Dorsolateral prefrontal cortex (tissue), 122 donors: ENCODE measurements at places on chromosomes 11 and 22.

- DNase-seq: no peak
Observed at GRCh38 chr11:60511393-60511792, 3.8 kb upstream of the MS4A13 start.

DNA sequence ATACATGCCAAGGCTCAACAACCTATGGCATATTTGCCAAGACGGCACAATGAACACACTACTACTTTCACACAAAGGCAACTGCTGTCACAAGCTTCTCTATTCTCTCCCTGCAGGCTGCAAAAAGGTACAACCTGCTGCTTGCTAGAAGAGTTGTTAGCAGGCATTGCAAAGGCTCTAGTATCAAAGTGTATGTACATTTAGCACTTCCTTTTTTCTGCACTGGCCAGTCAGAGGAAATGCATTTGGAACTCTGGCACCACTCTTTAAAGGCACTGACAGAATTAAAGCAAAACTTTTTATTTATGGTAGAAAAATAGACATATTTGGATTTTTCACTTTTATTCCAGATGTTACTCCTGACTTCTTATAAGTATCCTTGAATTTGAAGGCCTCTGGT, 125.9 kb downstream of the CWF19L2 start:
- no peak for DNase-seq

DNA sequence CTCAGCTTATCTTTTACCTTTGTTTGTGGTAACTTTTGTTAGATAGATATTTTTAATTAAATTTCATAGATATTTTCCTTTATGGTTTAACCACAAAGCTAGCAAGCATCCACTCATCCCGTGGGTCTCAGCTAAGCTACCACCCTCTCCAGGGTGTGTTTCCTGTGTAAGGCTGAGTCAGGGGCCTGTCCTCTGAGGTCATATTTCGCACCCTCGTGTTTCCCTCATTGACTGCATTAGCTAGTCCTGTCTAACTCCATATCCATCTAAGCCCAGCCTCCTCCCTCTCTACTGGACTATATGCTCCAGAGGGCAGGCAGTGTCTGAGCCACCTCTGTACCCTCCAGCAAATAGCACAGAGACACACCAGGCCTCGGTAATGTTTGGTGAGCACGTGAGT, 16.7 kb downstream of the XRRA1 start:
- no peak for DNase-seq

DNA sequence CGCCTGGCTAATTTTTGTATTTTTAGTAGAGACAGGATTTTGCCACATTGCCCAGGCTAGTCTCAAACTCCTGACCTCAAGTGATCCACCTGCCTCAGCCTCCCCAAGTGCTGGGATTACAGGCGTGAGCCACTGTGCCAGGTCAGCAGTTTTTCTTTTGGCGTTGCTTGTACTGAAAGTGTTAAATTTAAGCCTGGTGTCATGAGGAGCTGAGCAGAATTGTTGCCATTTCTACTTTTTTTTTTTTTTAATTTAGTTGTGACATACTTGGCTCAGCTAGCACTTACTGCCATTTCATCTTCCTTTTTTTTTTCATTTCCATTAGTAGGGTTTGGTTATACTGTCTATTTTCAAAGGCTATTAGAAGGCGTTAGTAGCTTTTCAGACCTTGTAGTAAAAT, 10.7 kb downstream of the TAB1 start:
- no peak for DNase-seq

- no peak for DNase-seq
Observed at GRCh38 chr11:102513869-102514268, 16.7 kb downstream of the MMP7 start.

- DNase-seq: no peak
Observed at GRCh38 chr11:44596525-44597276, 31.2 kb downstream of the CD82 start.

DNA sequence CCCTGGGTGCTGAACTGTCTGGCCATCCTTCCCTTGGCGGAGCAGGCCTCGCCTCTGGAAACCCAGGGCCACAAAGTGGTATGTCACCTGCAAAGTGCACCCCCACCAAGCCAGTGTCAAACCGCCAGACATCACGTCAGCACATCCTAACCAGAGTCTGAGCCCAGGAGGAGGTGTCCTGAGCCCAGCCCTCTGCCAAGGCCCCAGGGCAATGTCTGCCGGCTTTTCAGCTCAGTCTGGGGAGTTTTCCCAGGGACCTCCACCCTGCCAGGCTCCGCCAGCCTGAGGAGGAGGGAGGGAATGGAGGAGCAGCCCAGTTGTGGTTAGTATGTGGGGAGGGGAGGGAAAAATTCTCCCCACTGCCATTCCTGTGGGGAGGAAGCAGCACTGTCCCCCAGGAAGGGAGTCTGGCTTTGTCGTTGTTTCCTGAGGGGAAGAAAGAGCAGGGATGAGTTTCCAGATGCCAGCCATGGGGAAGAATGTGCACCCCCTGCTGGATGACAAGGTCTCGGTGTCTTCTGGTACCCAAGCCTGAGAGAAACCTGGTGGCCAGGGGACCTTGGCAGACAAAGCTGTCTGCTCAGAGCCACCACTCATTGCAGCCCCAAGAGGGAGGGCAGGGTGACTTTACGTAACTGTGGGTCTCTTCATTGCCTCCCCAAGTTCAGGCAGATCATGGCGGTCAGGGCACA, 81.4 kb upstream of the CD82 start:
- DNase-seq: no peak

DNA sequence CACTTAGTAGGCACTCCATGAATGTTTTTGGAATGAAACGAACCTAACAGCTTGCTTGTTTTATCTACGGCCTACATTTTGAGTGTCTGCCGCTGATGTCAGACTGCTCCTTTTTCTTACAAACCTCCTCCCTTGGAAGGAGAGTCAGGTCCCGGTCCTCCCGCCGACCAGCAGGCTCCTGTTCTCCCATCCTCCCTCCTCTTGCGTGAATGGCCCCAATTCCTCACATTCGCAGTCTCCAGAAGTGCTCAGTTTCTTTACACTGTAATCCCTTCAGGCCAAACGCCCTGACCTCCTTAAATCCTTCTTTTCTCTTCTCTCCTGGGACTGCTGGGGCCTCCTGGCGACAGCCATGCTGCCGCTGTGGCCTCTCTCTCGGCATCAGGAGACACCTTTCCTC, 82.6 kb upstream of the CSNK2A3 start:
- no peak for DNase-seq

DNA sequence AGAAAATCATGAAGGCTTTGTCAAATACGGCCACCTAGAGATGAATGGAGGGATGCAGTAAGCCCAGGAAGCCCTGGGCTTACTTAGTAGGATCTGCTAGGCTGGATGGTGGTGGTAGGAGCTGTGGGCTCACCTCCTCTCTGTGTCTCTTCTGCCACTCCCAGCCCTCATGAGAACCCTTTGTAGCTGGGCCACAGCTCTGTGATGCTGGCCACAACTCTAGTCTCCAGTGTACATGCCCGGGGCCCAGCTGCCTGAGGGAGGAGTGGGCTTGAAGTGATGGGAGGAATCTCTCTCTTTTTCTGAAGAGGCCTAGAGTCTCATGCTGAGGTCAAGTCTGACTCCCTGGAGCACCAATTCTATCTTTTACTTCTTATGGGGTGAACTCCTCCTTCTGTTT, 32.4 kb upstream of the SYT13 start:
- no peak for DNase-seq

DNA sequence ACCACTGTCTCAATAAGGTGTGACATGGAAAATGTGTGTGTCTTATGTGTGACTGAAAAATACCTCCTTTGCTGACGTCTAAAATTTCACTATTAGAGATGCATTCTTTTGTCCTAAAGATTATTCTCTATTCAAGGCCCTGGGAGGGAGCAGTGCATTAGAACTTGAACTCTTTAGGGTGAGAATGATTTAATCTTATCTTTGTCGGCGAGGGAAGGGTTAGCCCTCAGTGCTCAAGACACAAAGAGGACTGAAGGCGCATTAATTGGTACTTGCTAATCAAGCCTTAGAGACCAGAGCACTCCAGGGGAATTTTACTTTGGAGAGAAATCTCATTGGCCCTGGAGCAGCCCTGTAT, 29.8 kb upstream of the PLET1 start:
- no peak for DNase-seq

GRCh38 chr11:124109377-124109776, 5.9 kb upstream of the VWA5A start:
- DNase-seq: no peak

GRCh38 chr11:127574478-127574877, 573.9 kb upstream of the KIRREL3 start:
- DNase-seq: no peak

DNA sequence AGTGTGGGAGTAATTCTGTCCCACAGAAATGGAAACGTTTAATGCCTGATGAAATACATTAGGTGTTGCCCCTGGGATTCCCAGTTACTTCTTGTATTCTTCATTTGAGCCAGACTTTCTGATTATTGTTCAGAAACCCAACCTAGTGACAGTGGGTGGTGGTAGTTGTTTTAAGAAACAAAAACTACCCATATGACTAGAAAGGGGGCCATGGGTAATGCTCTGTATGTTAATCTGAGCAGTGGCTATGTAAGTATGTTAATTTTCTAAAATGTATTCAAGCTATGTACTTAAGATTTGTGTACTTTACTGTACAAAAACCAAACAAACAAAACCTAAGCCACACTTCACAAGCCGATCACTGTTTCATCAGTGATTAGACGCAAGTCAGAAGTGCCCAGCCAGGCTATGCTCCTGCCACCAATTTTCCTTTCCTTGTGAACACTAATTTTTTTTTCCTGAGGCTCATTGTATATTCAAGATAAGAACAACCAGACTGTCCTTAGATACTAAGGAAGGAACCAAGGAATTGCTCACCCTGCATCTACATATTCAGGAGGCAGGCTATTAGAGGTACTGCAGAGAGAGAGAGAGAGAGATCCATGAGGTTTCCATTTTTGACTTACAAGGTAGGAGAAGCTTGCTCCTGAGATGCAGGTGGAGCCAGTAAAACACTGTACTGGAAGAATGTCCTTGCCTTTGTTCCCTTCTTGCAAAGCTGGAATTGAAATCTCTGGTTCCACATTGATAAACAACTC, 122.7 kb downstream of the DBX1 start:
- DNase-seq: no peak

DNA sequence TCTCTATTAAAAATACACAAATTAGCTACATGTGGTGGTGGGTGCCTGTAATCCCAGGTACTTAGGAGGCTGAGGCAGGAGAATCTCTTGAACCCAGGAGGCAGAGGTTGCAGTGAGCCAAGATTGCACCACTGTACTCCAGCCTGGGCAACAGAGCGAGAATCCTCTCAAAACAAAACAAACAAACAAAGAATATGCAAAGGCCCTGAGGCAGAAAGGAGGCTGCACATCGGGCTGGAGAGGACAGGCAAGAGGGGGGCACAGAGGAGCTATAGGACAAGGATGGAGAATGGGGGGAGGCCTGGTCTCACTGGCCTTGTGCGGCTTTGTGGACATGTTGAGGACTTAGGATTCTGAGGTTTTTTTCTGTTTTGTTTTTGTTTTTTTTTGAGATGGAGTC, 8.4 kb downstream of the TRIOBP start:
- DNase-seq: no peak

DNA sequence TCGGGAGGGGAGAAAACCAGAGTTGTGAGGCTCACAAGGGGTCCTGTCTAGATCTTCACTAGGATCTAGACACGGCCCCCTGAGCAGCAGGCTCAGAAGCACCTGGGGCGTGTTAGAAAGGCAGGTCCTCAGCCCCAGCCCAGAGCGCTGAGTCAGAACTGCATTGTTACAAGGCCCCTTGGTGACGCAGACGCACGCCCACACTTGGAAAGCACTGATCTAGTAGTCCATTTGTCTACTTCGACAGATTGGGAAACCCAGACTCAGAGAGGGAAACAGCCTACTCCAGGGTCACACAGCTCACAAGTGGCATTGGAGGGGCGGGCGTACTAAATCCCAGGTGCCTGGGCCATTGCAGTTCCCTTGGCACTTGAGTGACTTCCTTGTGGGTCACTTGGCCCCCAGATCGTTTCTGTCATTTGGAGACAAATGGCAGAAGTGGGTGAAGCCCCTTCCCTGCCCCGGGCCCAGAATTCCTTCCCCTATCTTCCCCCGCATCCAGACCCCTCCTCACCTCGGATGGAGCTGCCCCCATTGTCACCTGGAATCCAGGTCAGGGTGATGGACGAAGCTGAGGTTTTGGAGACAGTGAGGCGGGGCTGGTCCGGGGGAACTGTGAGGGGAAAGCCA, 110.8 kb downstream of the CEP164 start:
- no peak for DNase-seq

DNA sequence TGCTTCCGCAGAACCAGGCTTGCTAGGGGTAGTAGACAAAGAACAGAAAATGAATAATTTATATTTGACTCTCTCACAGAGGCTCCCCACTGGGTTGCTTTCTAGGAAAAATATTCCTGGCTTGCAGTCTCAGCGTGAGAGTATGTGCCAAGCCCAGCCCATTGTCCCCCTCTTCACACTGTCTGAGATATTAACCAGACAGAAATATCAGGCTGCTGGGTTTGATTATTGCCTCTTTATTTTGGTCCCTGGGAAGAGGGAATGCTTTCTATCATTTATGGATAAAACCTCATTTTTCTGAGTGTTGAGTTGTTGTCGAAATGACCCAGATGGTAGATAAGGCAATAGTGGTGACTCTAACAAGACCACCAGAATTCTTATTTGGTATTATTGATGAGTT, 367.9 kb downstream of the METTL15 start:
- no peak for DNase-seq

- no peak for DNase-seq
Observed at GRCh38 chr11:89293965-89294679, 116.4 kb downstream of the TYR start.

DNA sequence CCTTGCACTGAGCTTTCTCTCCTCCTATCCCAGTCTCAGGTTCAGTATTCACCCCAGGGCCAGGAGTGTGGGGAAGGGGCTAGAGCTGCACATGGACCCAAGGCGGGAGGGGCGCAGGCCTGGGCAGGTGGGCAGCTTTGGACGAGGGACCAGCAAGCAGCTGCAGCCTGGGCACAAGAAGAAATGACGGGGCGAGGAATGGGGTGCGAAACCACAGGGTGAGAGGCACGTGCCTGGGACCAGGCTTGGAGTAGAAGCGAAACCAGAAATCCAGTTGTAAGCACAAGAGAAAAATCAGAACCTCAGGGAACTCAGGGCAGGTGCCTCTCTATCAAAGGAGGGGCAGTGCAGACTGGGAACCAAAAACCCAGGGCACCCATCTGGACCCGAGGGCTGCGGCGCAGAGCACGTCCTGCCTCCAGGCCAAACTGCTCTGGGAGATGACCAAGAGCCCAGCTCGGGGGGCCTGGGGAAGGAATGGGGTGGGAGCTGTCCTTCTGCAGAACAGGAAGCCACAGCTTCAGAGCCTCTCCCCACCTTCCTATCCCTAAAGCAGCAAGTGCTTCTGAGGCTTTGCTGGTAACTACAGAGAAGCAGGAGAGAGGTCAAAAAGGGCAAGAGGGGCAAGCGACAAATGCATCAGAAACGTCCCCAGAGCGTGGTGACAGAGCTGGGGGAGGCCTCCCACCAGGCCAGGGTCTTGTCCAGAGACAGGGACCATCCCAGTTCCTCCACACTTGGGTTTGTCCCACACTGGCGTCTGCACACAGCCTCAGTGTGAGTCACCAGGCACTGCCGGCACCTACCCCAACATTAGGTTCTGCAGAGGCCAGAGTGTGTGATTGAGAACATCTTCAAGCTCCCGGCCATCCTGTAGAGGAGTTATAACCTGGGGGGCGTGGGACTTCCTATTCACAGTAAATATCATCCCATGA, 18.3 kb upstream of the TMPRSS4 start:
- peak; percentile 25 for DNase-seq
